ENCODE measurements at places on chromosomes 16 and 17.

- DNase-seq, result peak; percentile 74
Measured at GRCh38 chr17:42843358-42843934, 934 bp upstream of the AOC2 start.

DNA sequence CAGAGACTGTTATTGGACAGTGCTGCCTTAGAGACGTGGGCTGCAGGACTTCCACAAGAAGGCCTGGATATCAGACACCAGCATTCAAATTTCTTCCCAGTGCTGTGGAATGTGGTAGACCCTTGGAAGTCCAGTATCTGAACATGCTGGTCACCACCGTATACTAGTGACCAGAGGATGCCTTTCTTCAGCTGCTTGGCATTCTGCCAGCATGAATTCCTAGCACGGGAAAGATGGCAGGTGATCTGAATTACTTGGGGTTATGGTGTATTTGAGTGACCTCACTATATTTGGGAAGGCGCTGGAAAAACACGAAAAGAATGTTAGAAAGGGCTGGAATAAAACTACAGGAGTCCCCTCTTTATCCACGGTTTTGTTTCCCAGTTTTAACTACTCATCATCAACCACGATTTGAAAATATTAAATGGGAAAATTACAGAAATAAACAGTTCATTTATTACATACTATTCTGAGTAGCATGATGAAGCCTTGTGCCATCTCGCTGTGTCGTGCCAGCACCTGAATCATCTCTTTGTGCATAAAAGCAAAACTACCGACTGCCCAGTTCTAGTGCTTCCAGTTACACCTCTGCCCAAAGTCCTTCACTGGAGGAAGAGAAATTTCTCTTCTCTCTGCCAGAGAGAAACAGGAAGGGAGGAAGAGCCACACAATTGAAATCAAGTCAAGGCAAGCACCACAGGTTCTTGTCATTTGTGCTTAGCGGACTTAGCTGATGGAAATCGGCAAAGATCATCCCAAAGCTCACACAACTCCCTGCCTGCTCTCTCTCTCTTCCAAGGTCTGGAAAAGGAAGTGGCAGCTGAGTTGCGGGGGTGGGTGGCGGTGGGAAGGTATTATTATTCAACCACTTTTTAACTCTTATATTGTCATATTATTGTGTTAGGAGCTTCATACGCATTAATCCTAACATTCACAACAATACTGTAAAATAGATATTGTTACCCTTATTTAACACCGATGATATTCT lies 1.4 kb upstream of the CHST4 start:
- DNase-seq, result no peak

DNA sequence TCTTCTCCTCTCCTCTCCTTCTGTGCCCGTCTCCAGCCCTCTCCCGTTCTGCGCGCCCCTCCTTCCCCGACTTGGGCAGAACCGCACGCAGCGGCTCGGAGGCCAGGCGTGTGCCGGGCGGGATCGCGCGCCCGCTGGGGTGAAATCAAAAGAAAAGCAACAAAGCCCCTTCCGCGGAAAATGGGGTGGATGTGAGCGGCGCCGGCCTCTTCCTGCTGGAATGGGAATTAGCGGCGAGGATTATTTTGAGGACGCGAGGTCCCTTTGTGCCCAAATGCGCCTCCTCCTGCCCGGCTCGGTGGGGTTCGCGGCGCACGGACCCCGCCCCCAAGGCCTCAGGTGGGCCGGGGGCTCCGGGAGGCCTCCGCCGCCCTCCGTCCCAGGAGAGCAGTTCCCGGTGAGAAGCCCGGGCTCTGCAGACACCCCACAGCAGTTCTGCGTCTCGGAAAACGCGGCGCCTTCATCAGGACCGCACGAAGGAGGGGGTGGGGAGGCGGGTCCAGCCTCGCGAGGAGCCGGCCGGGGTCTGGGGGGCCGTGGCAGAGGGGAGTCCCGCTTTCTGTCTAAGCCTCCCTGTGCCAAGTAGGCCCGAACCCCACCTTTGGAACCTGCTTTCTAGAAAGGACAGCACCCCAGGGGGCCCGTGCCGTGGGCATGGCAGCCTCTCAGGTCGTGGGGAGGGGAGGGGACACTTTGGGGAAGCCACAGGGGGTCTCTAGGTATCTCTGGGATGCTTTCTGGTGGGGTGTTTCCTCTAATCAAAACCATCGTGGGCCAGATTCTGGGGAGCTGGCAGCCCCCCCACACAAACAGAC lies 91.0 kb upstream of the CBX4 start:
- no peak for DNase-seq

- no peak for DNase-seq
Measured at GRCh38 chr17:46832331-46832821, 13.9 kb upstream of the WNT3 start.

- DNase-seq, result no peak
Measured at GRCh38 chr16:65229191-65229662, 107.4 kb upstream of the CDH11 start.

DNA sequence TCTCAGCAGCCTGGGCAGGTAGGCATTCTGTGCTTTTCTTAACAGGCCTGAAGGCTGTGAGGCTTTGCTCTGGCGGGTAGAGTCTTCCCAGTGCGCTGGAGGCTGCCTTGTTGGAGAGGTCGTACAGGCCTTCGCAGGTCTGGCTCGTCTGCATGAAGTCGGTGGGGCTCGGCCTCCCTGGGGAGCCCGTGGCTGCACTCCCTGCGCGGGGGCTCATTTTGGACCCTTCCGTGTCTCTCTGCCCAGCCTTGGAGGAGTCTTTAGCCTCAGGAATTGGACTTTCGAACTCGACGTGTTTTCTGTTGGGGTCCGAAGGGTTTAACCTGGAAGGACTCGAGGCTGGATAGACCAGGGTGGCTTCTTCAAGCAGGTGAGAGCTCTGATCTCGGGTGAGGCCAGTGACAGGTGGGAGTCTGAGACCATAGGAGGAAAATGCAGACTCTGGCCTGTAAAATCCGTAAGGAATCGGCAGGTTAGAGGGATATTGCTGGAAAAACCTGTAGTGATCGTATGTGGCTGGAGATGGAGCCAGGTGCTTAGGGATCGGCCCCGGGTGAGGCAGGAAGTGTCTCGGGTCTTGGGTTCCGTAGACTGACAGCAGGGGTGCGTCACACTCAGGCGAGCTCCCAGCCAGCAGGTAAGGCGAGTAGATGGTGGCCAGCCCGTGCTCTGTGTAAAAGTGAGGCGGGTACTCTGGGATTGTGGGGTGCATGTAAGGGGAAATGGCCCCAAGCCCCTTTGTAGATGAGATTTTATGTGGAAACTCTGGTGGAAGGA lies 8.6 kb downstream of the ZNF750 start:
- no peak for DNase-seq

DNA sequence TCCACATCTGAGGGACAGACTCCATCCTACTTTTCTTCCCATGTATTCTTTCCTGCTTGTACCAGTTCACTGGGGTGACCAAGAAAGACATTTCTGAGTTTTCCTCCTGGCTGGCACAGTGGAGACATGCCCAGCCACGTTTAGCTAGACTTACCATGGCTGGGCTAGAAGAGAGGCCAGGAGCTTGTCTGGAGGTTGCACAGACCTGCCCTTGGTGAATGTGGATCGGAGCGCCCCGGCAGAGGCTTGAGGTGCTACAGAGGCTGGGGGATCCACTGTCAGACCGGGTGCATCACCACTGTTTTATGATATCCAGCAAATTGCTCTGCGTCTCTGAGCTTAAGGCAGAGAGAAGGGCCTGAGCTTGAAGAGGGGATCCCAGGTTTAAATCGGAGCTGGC lies 3.5 kb downstream of the IL4R start:
- DNase-seq, result no peak

DNA sequence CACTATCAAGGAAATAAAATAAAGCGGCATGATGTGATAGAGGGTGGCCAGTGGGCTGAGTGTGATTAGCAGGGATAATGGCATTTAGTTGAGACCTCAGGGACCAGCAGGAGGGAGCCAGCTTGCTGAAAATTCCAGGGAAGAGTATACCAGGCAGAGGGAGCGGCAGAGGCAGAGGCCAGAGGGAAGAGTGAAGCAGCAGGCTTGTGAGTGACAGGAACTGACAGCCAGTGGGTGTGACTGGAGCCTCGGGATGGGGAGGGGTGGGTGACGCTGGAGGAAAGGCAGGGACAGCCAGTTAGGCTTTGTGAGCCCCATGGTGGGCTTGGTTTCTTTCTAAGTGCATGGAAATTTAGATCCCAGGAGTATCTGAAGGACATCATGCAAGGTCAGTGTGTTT lies 209.7 kb upstream of the CACNG3 start:
- no peak for DNase-seq

- DNase-seq, result no peak
Measured at GRCh38 chr17:58394534-58395223, 22.7 kb downstream of the RNF43 start.

GRCh38 chr17:75647061-75647460 lies 13.8 kb downstream of the SMIM5 start:
- no peak for DNase-seq

GRCh38 chr16:79369796-79370195 lies 230.7 kb downstream of the MAF start:
- DNase-seq, result no peak

GRCh38 chr16:82995924-82996441 lies 369.2 kb downstream of the CDH13 start:
- DNase-seq, result peak; percentile 29

- DNase-seq, result peak; percentile 86
Measured at GRCh38 chr17:42422958-42423712, at the start of gene CAVIN1. CAVIN1 (minus strand) TSS chr17:42423256; CDS start chr17:42423097, 159 bp downstream.

DNA sequence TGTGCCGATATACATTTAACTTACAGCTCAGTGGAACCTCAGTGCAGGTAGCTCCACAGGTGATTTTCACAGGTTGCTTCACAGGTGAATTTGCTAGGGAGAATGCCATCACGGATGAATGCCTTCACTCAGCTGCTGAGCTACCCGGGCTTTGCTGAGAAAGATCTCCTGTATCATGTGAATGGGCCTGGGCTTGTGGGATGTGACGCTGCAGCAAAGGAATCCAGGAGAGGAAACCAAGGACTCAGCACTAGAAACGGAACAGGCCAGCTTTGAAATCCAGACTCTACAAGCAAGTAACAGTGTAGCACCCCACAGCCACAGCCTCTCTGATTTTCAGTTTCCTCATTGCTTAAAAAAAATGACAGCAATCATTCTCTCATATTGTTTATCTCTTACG lies 271.4 kb upstream of the MAF start:
- DNase-seq, result no peak

- DNase-seq, result no peak
Measured at GRCh38 chr16:87131061-87131995, 185.9 kb downstream of the C16orf95 start.

DNA sequence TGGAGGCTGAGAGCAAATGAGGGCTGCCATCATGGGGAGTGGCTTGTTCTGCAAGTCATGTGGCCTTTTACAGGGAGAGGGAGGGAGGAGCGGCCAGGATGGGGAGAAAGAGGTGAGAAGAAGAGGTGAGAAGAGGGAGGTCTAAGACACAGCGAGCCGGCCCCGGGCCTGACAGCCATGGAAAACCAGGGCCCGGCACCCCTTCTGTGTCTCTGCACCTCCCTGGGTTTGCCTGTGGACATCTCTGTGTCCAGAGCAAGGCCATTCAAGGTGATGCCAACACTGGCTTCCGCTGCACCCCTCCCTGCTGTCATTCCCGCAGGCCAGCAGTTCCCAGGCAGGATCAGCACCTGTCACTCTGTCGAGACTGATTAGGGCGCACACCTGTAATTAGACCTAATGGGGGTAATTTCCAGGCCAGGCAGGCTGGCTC lies 75.6 kb downstream of the MGAT5B start:
- DNase-seq, result no peak

DNA sequence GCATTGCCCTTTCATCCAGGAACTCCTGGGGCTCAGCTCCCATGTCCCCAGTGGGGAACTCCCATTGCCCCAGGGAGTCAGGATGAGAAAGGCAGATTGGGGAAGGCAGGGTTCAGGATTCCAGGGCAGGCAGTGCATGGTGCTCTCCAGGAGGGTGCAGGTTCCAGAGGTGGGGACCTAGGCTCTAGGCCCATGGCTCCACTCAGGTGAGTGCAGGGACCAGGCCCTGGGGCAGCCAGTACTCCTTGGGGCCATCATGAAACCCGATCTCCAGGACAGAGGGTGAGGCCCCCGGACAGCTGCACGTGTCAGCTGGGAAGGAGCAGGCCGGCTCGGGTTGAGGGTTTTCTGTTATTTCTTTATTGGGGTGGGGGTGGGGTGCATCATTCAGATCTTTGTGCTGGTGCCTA lies 1.3 kb upstream of the MTSS2 start:
- no peak for DNase-seq

DNA sequence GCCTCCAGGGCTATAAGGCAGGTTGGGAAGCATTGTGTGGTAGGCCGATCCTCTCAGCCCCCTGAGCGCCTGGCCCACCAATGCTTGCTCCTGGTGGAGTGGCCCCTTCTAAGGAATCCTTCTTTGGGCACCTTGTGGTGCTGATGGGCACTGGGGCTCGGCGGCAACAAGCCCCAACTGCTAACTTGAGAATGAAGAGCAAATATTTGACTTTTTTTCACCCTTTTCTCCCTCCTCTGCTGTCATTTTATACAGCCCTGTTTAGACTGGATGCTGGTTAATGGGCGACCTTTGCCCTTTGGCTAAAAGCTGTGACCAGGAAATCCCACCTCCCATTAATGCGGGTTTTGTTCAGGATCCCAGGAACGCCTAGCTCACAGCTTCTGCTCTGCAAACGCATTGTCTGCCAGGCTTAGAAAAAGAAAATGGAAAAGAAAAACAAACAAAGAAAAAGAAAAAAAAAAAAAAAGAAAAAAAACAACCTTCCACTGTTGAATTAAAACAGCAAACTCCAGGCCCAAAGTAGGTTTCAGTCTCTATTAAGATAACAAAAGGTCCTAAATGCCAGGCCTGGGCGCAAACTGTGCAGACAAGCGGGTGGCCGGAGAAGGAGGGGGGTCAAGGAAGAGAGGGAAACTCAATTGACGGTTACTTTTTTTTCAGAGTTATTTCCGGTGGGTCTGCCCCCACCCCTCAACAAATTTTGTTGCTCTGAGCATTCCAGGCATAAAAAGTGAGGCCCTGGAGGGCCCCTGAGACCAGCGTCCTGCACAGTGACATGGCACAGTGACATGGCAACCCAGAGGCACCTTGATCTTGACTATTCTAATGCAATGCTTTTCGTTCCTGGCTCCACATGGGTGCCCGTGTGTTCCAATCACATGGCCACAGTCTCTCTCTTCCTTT lies 301.4 kb downstream of the MAF start:
- no peak for DNase-seq

DNA sequence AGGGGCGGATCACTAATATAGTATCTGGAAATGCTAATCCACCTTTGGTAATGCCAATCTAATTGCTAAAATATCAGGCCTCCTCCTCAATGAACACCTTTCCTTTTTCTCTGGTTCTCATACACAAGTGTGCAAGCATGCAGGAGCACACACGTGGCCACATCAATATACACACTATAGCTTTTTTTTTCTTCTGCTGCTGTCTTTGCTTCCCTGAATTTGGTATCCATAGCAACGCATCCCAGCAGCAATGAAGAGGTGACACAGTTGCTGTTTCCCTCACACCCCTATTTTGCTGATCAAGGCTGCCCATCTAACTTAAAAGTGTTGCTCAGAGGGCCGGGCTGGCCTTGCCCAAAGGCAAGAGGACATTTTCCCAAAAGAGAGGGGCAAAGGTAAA lies 15.4 kb downstream of the NOG start:
- no peak for DNase-seq

GRCh38 chr17:3678095-3678820 lies 9.6 kb downstream of the EMC6 start:
- DNase-seq, result no peak
